ENCODE measurements at places on chromosomes 5 and 9.

DNA sequence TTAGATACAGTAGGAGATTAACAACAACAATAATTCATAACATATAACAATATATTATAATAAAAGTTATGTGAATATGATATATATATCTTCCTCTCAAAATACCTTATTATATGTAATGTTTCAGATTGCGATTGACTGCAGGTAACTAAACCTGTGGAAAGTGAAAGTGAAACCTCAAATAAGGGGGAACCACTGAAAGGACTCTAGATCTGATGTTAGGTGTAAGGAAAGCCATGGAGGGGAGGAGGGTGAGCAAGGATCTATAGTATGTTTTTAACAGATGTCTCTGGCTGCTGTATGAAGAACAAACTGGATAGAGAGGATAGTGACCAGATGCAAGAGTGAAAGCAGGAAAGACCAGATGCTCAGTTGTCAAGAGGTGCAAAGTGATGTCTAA lies 5.8 kb upstream of the FSTL4 start:
- no peak for DNase-seq

GRCh38 chr9:5633243-5633642 lies 4.3 kb downstream of the RIC1 start:
- DNase-seq = peak; percentile 44

DNA sequence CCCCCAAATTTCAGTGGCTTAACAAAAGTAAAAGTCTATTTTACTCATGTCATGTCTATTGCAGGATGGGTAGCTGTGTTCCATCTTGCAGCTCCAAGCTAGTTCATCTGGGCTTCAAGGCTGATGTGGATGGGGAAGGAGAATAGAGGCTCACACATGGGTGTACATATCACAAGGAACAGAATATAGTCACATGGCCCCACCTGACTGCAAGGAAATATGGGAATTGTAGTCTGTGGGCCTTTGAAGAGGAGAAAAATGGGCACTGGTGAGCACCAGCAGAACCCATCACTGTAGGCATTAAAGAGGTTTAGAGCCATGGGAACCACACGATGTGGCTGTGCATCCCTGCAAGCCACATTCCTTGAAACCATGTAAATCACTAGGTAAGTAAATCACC lies 17.9 kb upstream of the TRIO start:
- no peak for DNase-seq

DNA sequence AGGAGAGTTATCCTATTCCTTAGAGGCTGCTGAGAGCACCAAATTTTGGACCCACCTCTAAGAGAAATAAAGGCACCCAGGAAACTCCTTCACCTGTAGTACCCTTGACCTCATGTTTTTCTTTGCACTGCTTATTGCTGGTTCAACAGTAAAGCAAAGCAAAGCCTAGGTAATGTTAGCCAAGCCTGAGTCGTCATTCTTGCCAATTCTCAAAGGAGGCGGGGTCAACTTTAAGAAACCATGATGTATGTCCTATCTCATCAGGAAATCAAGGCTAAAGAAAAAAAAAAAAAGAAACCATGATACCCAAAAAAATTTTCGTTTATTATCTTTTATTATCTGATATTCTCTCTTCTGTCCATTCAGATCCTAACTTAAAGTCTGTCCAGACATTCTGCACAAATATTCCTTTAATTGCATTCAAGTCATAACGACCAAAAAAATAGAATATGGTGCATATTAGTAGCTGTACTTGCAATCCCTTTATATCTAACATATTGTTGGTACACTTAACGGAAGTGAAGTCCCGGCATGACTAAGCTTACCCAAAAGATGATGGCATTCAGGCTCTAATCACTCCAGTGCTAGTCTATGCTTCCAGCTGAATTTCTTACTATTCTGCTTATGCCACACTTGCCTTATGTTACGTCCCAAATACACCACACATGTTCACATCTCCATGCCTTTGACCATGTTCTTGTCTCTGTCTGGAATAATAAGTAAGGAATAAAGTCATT lies 1.8 kb downstream of the AUH start:
- DNase-seq = no peak

DNA sequence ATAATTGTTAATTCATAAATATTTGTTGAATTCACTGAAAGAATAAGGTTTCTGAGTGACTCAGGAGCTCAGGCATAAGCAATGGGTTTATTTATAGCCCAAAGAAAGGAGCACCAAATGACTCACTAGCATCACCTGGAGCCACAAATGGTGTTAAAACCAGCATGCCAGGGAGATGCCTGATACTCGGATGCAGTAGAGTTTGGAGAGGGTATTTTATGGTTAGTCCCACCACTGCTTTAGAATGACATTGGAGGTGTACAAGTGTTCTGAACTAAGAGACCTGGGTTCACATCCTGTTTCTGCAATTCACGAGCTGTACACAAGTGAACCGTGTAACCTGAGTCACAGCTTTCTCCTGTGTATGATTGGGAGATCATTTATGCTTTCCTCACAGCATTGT lies 25.2 kb downstream of the CCL28 start:
- DNase-seq = peak; percentile 63

GRCh38 chr9:70601000-70601951 lies 186.8 kb upstream of the KLF9 start:
- DNase-seq = peak; percentile 57

DNA sequence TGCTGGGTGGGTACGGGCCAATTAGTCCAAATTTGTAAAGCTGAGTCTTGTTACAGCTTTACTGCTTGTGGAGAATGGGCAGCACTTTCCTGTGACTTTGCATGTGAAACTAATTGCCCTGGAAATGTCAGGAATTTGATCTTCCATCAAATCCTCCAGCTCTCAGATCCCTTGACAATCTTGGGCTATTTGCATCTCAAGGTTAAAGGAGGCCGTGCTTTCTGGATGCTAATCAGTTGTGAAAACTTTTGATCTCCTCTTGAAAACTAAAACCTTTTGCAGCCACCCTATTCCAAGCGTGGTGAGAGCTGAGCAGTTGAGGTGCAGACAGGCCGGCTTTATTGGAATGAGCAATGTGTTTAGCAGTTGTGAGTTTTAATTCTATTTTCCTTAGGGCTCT lies 68.0 kb upstream of the CLINT1 start:
- no peak for DNase-seq

DNA sequence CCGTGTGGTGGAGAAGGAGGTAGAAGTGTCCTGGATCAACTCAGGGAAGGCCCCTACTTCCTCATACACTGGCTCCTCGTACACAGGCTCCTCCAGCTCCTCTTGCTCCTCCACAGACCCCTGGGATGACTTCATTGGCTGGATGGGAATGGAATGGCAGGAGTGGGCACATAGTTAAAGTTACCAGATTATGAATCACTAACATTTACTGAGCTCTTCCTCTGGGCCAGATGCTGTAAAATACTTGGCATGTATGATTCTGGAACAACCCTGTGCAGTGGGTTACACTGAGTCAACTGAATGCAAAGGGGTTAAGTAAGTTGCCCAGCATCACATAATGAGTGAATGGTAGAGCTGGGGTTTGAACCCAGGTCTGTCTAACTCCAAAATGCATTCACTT lies 3.1 kb upstream of the FCHSD1 start:
- DNase-seq = no peak

DNA sequence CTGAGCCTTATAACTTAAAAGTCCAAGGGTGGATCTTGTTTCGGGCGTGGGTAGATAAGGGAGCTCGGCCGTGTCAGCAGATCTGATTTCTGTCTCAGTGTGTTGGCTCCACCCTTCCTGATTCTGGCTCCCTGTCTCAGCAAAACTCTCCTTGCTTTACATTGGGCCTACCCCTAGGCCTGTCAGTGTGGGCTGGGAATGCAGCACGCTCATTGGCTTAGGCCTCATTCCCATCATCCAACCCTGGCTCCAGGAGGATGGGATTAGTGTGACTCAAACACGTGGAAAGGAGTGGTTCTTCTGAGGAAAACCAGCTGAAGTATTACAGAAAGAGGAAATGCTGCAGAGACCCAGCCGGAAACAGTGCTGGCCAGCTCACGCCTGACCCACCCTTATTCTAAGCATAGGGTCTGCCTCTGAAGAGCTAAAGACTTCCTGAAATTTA lies 59.9 kb downstream of the ZFAND5 start:
- DNase-seq = no peak

DNA sequence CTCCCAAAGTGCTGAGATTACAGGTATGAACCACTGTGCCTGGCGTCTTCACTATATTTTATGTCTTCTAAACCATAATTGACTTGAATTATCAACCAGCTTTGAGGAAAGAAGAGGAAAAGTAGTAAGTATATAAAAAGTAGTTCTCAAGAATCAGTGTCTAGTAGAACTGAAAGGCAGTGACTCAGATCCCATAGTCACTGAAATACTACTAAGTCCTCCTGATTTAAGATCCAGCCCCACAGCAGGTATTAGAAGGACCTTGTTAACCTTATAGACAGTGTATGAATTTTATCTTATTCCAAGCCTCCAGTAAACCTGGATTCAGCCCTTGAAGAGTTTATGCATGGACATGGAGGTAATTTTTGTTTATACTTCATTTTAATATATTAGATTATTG lies 31.5 kb downstream of the LNPEP start:
- no peak for DNase-seq

DNA sequence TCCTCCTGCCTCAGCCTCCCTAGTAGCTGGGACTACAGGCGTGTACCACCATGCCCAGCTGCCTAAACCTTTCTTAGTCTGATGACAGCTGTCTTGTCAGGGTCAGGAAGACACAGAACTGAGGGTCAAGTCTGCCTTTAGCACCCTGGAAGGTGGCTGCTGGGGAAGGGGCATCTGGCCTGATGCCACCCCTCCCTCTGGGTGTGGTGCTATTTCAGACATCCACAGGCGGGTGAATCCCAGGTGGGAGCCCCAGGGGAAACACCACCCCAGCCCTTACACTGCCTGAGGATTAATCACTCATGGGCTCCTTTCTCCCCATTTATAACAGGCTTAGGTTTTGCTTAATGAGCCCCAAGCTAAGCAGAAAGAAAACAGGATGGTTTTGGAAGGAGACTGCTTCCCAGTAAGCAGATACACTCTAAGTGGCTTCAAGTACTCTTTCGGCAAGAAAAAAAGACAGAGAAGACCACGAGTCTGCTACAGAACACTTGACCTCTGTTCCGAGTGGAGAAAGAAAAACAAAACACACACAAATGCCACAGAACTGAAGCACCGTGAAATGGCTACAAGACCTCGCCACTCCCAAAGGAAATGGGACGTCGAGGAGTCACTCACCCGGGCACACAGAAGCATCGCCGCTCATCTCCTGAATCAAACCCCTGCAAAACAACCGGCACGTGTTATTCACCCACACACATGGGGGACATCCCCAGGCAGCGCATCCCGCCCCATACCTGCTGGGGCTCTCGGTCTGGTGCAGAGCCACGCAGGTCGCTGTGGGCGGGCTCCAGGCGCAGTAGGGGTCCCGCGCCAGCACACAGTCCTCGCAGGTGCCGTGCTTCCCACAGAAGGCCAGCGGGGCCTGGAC lies 62.4 kb downstream of the SECISBP2 start:
- no peak for DNase-seq

GRCh38 chr5:1801967-1802295 lies 724 bp downstream of the NDUFS6 start:
- peak; percentile 56 for DNase-seq

GRCh38 chr5:67187006-67187715 lies 9.4 kb downstream of the CD180 start:
- DNase-seq = no peak

DNA sequence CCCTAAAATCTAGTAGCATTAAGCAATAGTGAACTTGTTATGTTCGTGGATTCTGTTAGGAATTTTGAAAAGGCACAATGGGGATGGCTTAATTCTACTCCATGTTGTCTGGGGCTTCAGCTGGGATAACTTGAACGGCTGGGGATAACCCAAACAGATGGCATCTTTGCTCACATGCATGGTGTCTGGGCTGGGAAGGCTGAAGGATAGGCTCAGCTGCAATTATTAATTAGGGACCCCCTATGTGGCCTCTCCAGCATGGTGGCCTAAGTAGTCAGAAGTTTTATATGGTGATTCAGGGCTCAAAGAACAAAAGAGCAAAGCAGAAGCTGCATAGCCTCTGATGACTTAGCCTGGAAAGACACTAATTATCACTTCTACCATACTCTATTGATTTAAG lies 551.1 kb downstream of the PSAT1 start:
- DNase-seq = no peak

DNA sequence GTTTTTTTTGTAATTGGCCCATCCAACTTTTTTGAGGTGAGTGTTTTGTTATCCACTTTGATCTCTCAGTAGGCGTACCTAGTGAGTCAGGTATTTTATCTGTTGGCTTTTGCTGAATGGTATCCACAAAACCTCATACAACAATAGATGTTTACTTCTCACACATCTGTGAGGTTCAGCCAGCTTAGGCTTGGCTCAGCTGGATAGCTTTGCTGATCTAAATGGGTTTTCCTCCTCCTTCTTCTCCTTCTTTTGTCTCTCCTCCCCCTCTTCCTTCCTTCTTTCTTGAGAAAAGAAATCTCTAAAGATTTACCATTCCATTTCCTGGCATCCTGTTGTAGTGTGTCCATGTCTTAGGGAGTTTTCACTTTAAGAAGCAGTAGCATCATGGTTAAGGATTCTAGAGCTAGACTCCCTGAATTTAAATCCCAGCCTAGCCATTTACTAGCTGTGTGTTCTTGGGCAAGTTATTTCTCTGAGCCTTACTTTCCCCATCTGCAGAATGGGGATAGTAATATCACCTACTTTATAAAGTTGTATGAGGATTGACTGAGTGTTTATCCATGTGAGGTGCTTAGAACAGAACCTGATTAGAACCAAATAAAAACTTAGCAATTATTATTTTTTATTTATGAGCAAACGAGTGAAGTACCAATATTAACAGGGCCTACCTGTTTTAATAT lies 126.3 kb downstream of the ARHGAP26 start:
- no peak for DNase-seq

DNA sequence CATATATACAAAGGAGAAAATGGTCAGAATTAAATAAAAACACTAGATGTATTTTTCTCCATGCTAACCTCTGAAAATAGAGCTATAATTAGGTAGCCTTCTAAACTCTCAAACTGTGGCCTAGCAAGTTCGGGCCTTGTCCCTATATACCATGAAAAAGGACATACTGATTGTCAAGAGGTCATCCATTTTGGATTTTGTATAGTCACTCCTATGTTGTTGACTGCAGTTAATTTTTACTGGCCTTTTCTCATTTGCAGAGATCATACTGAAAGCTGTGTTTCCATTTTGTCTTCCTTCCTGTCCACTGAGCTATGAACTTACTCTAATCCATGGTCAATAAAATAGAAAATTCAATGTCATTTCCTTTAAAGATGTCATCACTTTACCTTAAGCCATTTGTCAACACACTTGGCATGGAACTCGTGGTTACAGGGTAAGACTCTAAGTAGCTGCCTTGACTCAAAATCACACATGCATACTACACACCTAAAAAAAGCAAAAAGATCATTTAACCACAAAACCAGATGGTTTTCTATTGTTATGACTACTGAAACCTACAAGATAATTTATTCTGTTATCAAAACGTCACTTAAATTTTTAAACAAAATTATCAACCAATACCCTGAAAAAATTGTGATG lies 58.0 kb downstream of the RNF38 start:
- DNase-seq = no peak

Data from RWPE1 (cell line).